ENCODE measurements at places on chromosomes 1 and 21.

- DNase-seq = no peak
Observed at GRCh38 chr1:1306070-1306660, 1.6 kb downstream of the ACAP3 start.

DNA sequence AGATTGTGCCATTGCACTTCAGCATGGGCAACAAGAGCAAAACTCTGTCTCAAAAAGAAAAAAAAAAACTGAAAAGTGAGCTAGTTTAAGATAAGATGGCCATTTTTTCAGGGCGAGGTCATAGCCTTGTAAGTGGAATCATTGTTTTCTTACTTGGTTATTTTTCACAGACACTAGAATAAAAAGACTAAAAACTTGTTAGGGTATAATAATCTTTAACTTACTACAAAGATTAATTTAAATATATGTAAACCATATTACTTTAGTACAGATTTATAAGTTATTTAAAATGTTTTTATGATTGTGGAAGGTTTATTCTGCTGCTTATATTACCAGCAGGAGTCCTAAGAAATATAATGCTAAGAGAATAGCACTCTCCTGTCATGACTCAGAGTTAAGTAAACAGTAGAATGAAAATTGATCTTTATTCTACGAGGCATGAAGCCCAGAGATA, 23.5 kb downstream of the ANGPTL1 start:
- DNase-seq = no peak

GRCh38 chr21:35649186-35649585, 411.1 kb downstream of the SETD4 start:
- no peak for DNase-seq

DNA sequence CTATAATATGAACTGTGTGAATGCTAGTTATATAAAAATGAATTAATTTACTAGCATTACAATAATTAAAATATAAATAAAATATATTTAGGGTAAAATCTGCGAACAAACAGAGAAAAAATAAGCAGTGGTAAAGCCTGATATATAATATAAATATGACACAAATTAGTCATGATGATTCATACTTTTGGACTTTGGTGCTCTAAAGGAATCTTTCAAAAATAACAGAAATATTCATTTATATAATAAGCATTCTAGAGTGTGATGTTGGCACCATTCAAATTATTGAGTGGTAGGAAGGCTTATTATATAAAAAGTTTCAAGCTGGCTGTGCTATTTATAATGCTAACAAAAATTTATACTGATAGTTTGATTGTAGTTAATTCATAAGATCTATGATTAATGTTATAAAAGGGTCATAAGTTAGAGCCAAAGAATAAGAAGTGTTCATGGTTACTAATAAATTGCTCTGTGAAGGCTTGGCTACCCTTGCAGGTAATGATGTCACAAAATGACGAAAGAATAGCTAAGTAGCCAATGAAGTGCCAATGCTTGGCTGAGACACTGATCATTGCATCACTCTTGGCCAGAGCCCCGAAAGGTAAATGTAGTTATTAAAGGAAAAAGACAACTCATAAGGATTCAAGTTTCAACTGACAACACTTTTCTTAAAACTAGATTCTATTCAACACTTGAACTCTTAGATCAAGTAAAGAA, 108.7 kb downstream of the USH2A start:
- DNase-seq = no peak

DNA sequence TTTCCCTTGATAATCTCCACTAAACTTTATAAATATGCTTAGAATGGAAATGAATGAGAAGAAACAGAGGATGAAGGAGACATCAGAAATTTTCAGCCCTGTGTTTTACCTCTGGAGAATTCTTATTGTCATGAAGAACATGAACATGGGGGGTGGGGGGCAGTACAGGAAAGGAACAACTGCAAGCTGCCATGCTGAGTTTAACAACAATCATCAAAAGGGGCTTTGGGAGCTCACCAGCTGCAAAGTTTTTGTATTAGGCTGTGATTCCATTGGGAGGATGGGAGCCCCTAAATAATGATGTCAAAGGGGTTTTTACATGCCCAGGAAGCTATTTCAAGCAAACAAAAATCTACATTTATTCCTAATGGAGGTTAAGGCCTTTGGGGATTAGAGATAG, 103.3 kb downstream of the AKT3 start:
- no peak for DNase-seq

DNA sequence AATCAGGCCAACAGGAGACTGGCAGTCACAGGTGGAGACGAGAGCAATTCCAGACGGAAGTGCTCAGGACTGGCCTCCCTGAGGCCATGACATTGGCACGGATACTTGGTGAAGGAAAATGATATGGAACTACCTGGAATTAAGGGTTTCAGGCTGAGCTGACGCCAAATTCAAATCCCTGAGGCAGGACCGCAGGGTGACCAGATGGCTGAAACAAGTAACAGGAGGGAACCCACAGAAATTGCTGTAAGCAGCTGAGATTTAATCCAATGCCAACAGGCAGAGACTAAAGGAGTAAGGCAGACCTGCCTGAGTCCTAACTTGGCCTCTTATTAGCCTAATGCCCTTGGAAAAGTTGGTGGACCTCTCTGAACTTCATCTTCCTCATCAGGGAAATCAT, 76.2 kb downstream of the ERG start:
- DNase-seq = no peak

GRCh38 chr1:234875328-234875952, 253.2 kb downstream of the TOMM20 start:
- no peak for DNase-seq

GRCh38 chr1:226799634-226800281, 60.7 kb upstream of the ITPKB start:
- no peak for DNase-seq

DNA sequence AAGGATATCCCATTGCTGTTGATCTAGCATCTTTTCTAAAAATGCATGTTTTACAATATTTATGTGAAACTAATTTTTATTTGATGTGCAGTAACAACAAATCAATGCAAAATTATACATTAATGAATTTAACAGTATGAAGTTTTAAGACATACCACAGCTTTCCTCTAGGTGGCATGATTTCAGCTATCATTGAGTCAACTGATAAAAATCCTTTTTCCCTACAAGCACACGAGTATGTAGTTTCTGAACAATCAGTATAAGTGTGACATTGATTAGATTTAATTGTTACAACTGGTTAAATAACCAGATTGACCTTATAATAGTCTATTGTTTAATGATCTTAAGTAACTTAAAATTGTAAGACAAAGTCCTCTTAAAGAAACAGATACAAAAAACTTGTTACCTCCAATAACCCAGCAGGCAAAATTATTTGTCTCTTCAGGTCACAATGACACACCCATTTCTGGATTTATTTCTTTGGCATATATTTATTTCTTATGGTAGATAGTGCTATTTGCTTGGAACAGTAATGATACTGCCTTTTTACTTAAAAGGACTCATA, 5.8 kb upstream of the TGFB2 start:
- no peak for DNase-seq

DNA sequence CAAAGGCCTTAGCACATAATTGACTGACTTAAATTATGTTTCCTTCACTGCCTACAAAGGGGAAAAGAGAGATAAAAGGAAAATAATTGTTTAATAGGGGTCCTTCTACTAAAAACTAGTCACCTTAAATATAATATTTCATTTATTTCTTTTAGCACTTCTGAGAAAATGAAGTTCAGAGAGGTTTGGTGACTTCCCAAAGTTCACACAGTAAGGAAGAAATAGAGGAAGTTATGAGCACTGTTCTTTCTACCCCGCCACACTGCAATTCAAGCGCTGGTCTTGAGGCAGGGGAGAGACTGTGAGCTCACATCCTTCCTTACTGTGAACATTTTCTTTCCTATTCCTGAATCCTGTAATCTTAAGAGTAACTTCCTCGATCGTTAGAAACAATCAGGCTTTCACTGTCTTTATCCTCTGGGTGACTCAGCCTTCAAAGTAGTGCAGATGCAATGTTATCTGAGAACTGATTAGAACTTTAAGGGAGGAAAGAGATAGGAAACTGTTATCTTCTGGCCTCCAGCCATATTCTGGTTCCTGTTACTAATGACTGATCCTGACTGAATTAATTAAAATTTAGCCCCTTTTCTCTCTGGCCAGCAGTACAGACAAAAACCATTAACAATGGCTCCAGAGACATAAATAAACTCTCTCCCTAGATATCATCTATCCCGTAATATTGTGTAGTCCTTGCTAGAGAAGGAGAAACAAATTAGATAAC, 6.8 kb downstream of the RGS5 start:
- DNase-seq = no peak

GRCh38 chr1:156497743-156498431, 2.7 kb downstream of the MEF2D start:
- no peak for DNase-seq

- no peak for DNase-seq
Observed at GRCh38 chr21:41651830-41652229, 115.0 kb downstream of the RIPK4 start.

- DNase-seq = no peak
Observed at GRCh38 chr1:8359617-8360481, 41.9 kb downstream of the SLC45A1 start.

DNA sequence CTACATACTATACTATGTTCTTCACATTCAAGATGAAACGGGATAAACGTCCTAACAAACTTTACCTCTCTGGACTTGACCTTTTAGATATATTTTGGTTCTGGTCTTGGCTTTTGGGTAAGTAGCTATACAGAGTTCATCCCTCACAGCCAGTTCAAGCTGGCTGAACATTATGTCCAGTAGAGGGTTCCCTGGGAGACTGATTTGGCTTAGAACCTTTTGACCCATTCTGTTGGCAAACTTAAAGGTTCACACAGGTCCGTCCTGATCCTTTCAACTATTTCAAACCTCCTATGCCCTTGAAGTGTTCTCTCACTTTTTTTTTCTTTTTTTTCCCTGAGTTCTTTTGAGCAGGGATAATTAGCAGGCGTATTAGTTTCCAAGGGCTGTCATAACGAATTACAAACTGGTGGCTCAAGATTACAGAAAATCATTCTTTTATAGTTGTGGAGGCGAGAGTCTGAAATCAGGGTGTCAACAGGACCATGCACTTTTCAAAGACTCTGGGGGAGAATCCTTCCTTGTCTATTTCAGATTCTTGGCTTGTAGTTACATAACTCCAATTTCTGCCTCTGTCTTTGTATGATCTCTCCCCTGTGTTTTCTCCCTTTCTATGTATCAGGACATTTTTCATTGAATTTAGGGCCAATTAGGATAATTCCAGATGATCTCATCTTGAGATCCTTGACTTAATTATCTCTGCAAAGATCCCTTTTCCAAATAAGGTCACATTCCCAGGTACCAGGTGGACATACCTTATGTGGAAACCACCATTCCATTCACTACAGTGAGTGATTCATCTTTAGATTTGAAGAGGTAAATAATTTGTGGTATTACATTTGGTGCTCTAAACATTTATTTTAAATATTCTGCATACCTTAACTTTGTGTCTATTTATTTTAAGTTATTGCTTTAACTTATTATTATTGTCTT, 257.4 kb upstream of the USP25 start:
- DNase-seq = no peak

DNA sequence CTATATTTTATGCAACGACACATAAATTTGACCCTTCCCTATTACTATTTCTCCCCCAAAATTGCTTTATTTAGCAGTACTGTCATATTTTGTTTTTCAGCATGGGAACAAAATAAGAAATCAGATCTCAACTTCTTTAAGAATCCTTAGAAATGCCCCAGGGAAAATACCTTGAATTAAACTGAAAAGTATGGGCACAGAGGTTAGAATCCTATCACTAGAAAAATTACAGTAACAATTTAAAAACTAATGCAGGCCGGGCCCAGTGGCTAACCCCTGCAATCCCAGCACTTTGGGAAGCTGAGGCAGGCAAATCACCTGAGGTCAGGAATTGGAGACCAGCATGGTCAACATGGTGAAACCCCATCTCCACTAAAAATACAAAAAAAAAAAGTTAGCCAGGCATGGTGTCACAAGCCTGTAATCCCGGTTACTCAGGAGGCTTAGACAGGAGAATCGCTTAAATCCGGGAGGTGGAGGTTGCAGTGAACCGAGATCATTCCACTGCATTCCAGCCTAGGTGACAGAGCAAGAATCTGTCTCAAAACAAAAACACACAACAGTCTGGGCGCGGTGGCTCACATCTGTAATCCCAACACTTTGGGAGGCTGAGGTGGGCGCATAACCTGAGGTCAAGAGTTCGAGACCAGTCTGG, 51.4 kb downstream of the GNB1 start:
- DNase-seq = no peak

- no peak for DNase-seq
Observed at GRCh38 chr21:39874759-39875158, 7.5 kb downstream of the PCP4 start.

- no peak for DNase-seq
Observed at GRCh38 chr1:36225283-36225899, 1.1 kb downstream of the THRAP3 start.

- DNase-seq = no peak
Observed at GRCh38 chr1:27912429-27912828, 22.4 kb upstream of the SMPDL3B start.

DNA sequence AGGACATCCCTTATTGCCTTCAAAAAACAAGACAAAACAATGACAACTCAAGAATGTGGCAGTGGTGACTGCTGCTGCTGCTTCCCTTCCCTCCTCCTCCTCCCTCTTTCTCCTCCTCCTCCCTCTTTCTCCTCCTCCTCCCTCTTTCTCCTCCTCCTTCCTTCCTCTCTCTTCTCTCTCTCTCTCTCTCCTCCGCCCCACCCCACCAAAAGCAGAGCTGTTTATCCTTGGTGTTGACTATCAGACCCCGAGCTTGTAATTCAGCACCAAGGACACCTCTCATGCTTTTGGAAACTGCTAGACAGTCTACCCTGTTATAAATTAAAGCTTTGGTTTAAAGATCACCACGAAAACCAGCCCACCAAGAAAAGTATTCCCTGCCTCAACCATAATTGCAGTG, 72.4 kb upstream of the IFNAR2 start:
- DNase-seq = no peak

GRCh38 chr21:42330380-42331371, 15.5 kb upstream of the TFF3 start:
- DNase-seq = peak; percentile 45

- no peak for DNase-seq
Observed at GRCh38 chr1:205216588-205216987, 5.1 kb upstream of the DSTYK start.

DNA sequence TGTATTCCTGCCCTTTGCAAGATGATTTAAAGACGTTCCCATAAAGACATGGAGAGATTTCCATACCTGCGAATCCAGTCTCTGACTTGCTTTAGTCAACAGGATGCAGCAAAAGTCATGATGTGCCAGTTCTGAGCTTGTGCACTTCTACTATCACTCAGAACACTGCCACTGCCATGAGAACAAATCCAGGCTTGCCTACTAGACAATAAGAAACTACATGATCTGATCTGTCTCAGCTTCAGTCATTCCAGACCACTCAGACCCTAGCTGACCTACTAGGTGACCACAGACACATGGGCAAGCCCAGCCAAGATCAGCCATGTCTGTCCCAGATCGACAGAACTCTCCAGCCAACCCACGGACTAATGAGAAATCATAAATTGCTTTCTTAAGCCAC, 219.2 kb downstream of the RRAGC start:
- DNase-seq = no peak
